NCI-H1930 (cell line): ENCODE measurements at places on chromosomes 1 and 21.
A peak's percentile ranks its signal among the peaks of the same experiment; 100 is the strongest.

DNA sequence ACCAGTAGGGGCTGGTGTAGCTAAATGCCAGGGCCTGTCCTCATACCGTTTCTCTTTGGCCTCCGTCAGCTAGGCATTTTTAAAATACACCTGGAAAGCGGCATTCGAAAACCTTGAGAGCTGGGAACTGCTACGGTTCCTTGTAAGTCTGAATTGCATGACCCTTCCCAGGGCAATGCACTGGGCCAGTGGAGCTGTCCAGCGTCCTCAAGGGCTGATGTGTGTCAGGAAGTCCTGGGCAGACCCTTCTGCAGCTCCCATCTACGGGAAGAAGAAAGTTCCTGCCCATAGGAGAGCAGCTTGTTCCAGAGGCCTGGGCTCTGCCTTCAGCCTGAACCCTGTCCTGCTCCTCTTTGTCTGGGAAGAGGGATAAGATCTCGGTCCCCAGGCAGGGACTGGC, 34.1 kb downstream of the UBASH3A start:
- no peak for DNase-seq

GRCh38 chr1:156493154-156493631, 7.4 kb downstream of the MEF2D start:
- DNase-seq, result no peak

DNA sequence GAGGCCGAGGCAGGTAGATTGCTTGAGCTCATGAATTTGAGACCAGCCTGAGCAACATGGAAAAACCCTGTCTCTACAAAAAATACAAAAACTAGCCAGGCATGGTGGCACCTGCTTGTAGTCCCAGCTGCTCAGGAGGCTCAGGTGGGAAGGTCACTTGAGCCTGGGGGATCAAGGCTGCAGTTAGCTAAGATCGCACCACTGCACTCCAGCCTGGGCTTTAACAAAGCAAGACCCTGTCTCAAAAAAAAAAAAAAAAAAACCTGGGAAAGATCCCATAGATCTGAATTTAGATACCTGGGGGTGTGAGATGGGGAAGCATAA, 32.9 kb downstream of the NIBAN1 start:
- no peak for DNase-seq

DNA sequence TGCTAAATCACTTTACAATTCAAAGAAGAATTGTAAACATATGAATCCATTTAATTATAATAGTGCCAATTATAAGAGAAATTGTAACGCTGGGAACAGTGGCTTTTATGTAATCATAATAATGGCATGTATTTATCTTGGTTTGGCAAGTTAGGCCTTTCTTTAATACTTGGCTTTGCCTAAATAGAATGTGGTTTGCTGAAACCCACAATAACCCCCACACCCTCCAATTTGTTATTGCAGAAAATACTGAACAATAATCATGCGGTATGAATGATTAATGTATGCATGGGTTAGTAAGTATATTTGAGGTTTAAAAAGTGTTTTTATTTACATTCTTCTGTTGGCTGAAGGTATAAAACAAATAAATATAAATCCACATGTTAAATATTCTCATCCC, 138.2 kb downstream of the NFIA start:
- DNase-seq, result peak; percentile 63

DNA sequence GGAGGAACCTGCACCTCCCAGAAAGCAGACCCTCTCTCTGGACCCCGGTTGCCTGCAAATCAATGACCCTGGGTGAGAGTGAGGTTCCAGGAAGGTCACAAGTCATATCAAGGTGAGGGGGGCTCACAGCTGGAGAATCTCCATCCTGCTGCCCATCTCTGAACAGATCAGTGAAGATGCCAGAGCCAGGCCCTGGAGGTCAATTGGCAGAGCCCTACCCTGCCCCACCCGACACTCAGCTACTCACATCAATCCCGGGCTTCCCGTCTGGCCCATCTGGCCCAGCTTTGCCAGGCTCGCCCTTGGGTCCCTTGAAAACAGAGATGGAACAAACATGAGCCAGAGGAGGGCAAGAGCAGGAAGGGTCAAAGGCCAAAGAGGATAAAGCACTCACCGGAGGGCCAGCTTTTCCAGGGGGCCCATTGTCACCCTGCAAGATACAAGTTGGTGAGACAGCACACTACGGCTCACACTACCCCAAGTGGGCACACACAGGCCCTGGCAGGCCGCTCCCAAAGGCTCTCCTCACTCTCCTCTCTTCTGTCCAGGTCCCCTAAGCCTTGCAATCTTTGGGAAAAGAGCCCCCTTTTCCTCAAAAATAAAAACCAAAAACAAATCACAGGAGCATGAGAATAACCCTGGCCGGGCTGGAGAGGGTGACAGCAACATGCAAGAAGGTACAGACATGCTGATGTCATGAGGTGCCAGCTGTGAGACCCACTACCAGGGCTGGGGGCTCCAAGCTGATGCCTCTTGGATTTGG, 2.9 kb downstream of the COL9A2 start:
- DNase-seq, result no peak

GRCh38 chr1:209416716-209417115, 166.8 kb upstream of the CAMK1G start:
- no peak for DNase-seq

GRCh38 chr1:209040351-209040750, 543.2 kb upstream of the CAMK1G start:
- DNase-seq, result no peak

DNA sequence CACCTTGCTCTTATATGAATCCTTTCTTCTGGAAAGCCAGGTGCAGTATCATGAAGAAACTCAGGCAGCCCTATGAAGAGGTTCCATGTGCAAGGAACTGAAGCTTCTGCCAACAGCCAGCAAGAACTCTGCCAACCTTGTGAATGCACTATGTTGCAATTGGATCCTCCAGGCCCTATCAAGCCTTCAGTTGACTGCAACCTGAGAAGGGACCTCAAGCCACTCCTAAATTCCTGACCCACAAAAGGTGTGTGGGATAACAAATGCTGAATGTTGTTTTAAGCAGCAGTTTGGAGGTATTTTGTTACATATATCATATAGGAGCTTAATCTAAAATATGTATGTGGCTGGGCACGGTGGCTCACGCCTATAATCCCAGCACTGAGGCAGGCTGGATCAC, 84.0 kb downstream of the RERE start:
- DNase-seq, result no peak

DNA sequence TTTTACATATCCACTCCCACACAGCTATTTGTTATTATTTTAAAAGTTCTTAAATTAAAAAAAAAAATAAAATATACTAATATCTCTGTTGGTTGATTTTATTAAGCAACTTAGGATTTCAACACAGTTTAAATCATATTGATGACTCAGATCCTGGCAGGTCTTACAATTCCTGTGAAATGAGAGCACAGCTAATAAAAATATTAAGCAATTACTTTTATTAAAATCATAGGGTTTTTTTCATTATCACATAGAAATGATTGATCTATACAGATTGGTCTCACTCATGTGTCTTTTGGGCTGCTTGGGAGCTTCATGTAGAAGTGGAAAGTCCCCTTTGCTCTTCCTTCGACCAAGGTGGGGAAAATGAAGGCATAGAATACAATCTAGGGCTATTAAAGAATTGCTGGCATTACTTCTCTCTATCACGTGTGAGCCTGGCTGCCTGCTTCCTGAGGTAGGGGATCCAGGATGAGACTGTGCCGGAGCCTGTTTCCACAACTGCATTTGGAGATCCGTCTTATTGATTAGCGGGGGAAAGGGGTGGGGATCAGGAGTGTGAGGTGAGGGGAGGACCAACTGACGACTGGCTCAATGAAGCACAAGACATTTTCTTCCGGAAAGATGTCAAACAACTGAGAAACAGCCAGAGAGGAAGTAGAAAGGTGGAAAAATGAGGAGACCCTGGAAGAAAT, 858.0 kb downstream of the USP25 start:
- DNase-seq, result no peak

- DNase-seq, result no peak
These were observed 6.0 kb downstream of the CYB561D1 start for GRCh38 chr1:109499661-109500536.

- no peak for DNase-seq
These were observed 8.5 kb downstream of the AKT3 start for GRCh38 chr1:243841507-243841906.

DNA sequence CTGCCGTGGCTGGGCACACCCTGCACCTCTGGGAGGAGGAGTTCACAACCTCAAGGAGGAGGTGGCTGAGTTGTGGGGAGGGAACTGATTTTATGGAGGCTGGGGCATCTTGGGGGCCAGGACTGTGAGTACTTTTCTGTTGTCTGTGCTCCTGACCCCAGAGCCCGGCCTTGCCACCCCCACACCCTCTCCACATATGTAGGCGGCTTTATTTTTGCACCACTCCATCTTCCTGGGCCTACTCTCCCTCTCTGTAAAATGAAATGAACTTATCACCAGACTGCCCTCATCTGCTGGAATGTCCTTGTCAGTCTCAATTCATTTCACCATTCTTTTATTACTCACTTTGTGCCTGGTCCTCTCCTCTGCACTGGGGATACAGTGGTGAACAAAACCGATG, 12.8 kb downstream of the FOXD2 start:
- no peak for DNase-seq

GRCh38 chr1:230158415-230159291, 91.6 kb downstream of the GALNT2 start:
- no peak for DNase-seq

DNA sequence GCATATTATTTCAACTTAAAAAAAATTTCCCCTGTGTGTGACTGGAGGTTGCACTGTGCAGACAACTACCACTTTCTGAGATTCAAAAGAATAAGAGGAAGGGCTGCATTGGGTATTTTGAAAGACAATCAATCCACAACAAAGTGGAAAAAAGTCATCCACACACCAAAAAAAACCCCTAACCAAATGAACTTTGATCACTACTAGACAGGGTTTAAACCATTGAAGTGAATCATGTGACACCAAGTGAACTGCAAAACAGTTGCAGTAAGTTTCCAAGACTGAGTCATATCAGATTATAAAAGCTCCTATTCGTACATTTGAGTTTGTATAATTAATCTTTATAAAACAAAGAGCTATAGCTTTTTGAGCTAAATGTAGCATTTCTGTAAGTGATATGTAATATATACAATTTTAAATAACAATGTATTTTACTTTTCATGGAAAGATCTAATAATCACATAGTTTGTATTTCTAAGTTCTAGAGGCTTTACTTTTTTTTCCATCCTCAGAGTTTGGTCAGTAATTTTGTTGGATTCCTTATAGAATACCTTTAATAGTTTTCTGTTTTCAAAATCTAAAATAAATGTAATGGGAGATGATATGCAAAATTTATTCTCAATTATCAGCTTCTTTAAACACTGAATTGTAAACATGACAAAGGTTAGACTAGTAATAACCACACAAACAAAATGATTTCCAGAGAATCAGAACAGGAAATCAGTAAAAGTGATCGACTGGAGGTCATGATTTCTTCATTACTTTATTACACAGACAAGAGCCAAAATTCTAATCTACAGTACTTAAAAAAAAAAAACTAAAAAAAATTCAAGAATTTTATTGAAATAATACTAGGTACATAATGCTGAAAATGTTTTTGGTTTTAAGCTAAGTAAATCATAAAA, 50.5 kb upstream of the GFI1 start:
- DNase-seq, result no peak

GRCh38 chr1:158019171-158019868, 25.9 kb downstream of the KIRREL1 start:
- DNase-seq, result no peak

- no peak for DNase-seq
These were observed 6.5 kb downstream of the FCAMR start for GRCh38 chr1:206963740-206964139.

DNA sequence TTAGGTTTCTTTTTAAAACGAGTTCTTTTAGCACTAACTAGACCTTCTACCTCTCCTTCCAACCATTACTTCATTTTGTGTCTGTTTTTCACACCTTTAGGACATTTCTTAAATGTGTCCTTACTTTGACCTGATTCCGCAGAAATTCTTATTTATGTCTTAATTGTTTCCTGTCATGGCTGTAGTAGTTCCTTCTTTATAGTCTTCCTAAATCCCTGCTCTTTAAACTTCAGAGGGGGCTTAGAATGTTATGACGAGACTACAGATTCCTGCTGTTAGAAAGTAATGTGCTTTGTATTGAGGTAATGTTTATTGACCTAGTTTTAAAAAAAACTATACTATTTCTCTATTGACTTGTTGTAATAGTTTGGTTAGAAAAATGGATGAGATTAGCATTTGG, 70.4 kb downstream of the HMCN1 start:
- no peak for DNase-seq

DNA sequence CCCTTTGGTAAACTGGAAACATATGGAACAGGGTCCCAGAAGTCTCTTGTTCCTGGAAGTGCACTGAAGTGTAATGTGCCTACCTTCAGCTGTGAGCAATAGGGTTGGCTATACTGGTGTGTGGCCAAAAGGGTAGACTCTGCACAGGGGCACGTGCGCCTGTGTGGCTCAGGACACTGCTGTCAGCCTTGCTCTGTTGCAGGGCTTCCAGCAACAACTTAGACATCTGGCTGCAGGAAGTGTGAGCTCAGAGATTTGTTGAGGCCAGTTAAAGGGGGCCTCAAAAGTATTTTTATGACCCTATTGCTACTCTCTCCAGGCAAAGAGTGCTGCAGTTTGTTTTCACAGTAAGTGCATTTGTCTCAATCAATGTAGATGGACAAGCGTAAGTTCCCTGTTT, 7.5 kb downstream of the CTPS1 start:
- DNase-seq, result no peak

DNA sequence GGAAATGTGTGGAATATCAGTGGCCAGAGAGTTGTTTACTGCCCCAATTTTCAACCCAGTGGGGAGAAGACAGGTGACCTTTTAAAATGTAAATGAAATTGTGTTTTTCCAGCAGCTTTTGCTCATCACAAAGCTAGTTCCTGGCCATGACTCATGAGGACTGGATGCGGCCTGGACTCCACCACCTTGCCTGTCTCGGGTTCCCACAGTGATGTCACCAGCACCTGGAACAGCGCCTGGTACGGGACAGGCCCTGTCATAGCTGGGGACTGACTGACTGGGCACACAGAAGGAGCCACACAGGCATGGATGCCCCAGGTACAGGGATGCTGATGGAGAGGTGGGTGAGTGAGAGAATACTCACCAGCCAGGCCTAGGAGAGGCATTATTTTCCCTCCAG, 277.1 kb downstream of the AJAP1 start:
- DNase-seq, result no peak

GRCh38 chr1:213568929-213569815, 418.6 kb upstream of the PROX1 start:
- DNase-seq, result peak; percentile 61

- no peak for DNase-seq
These were observed 27.8 kb downstream of the NME7 start for GRCh38 chr1:169339773-169340172.

GRCh38 chr1:229203030-229203751, 67.7 kb upstream of the RAB4A start:
- DNase-seq, result no peak

DNA sequence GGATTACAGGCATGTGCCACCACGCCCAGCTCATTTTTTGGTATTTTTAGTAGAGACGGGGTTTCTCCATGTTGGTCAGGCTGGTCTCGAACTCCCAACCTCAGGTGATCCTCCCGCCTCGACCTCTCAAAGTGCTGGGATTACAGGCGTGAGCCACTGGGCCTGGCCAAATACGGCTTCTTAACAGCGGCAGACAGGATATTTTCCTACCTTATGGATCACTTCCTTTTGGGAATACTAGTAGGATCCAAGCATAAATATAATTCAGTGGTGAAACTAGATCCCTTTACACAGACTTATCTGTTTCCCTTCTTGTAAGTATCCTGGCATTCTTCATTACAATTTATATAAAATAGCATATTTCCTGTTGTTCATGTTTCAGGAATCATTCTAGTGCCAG, 40.9 kb downstream of the WNT4 start:
- no peak for DNase-seq

- no peak for DNase-seq
These were observed 8.4 kb upstream of the SPATA1 start for GRCh38 chr1:84497631-84498275.
